Activated CD4-positive, alpha-beta T cell treated with anti-CD3 and anti-CD28 coated beads, Interleukin-2, amount 50 U/mL, for 4 hours (primary cell): ENCODE measurements at places on chromosomes 3 and 15.

DNA sequence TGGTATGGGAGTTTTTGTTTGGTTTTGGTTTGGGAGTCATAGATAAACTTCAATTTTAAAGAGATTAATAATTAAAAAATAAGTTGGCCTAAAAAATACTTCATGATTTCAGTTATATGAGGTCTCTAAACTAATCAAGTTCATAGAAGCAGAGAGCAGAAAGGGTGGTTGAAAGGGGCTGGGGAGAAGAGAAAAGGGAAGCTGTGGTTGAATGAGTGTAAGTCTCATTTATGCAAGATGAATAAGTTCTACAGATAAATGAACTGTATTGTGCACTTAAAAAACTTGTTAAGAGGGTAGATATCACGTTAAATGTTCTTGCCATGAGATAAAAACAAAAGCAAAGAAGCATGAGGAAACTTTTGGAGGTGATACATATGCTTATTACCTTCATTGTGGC, 188.7 kb downstream of the NSUN3 start:
- DNase-seq: no peak

GRCh38 chr3:134766290-134766689, 28.8 kb upstream of the EPHB1 start:
- DNase-seq: no peak

GRCh38 chr3:100335434-100335833, 877 bp downstream of the NIT2 start:
- no peak for DNase-seq

DNA sequence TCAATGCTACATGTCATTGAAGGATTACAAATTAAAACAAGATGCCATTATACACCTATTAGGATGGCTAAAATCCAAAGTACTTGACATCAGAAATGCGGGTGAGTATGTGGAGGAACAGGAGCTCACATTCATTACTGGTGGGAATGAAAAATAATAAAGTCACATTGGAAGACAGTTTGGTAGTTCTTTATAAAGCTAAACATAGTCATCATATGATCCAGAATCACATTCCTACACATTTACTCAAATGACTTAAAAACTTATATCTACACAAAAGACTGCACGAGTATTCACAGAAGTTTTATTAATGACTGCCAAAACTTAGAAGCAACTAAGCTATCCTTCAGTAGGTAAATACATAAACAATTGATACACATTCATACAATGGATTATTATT, 147.2 kb downstream of the ISL2 start:
- DNase-seq: no peak

DNA sequence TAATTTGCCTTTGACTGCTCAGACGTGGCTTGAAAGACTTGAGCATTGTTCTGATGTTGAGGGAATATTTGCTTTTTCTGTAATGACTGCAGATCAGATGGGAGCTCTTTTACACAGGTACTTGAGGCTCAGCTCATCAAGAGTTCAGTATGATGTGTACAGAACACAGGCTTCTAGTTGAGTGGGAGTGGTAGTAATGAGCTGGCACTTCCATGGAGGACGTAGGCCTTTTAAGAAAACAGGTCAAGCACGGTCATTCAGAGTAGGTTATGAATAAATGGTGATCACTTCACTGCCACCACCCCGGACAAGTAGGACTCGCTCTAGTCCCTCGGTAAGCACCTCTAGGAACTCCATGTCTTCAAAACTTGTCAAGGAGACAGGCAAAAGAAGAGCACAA, 8.8 kb downstream of the EMC4 start:
- no peak for DNase-seq

DNA sequence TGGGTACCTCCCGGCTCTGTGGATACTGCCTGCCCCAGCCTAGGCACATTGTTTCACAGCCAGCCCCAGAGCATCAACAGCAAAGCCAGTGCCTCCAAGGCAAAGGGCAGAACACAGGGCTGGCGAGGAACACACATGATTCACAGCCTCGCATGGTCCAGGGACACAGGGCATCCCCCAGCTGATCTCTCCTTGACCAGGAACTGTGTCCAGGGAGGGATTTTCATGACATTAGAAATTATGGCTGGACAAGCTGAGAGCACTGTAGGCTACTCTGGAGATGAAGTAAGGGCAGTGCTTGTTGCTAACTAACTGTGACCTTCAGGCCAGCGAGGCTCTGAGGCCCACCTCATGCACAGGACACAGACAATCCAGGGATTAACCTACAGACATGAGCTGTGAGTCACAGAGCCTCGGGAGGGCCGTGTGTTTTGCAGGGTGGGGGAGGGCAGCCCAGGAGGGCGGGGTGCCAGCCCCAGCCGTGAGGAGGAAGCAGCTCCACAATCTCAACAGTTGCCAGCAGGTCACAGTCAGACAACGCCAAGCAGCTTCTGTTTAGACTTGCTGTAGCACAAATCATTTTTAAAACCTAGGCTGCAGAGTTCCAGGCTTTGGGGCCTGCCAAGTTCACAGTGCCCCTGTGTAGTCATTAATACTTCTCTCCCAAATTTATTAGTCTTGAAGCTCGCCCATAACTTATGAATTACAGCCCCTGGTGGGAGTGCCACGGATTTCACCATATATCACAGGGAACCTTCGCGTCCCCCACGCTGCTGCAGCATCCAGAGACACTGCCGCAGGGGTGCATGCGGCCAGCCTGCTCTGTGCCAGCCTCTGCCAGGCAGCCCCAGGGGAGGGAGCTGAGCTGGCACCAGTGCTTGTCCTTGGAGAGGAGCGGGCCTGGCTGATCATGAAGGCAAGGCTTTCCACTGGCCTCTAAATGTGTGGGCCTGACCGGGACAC, 114.7 kb downstream of the ETFA start:
- no peak for DNase-seq
